ENCODE measurements at places on chromosomes 1 and 21.

DNA sequence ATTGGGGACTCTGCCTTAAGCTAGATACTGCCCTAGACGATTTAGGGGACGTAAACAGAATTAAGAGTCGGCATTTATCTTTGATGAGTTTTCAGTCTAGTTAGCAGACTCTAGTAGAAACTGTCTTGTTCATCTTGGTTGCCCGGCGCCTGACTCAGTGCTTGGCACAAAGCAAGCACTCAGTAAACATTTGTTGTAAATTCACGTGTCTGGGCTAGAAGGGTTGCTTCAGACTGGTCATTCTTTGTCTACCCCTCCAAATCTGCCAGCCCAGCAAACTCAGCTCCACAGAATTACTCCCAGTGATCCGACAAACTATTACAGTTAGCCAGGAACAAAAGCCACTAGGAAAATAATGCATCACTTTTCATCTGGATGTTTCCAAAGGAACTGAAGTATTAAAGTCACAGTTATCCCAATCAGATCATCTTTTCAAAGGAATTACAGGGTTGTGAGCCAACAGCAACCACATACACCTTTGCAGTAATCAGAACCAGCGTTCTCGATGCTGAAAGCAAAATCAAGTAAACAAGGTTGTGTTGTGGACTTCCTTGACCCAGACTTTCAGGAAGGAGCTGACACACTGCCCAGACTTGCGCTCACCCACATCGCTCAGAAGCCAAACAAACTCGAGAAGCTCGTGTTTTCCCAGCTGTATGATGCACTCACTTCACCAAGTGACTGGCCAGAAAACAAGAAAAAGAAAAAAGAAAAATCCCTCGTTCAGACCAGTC lies 66.5 kb upstream of the GADD45A start:
- no peak for DNase-seq

GRCh38 chr1:244371242-244372141 lies 80.2 kb downstream of the ADSS2 start:
- DNase-seq: no peak

GRCh38 chr21:16872616-16873015 lies 640.2 kb upstream of the CXADR start:
- no peak for DNase-seq

DNA sequence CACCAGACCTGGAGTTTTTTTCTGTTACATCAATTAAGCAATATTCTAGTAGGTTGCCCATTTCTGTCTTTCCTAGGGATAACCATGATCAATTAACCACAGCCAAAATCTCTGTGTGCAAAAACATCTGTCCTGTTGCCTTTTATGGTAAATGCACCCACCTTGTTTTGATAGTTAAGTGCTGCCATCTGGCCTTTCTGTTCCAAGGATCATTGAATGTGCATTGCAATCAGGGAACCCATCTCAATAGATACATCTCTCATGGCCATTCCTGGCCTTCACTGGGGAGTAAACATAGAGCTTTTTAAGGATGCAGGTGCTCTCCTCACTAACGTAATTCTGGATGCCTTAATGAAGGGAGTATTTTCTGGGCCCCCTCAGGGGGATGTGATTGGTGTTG lies 111.8 kb upstream of the KIAA1614 start:
- no peak for DNase-seq
